ENCODE measurements at places on chromosomes 11 and 22.

- DNase-seq: no peak
These were observed 7.8 kb downstream of the KIRREL3 start for GRCh38 chr11:126992804-126993111.

DNA sequence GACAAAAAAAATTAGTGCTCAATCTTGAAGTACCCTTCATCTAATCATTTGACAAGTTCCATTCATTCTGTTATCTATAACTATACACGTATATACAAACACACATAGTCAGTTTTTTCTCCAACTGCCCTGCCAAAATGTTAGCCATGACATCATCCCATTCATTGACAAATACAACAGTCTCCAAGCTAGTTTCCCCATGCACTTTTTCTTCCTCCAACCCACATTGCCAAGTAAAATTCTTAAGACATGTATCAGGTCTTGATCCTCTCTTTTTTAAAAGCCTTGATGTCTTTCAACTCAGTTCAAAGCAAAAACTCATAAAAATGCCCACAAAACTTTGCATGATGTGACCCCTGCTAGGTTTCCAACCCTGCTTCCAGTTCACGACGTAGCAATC lies 58.1 kb downstream of the DDI1 start:
- DNase-seq: no peak

- DNase-seq: no peak
These were observed 24.8 kb downstream of the APOL1 start for GRCh38 chr22:36277482-36278291.

GRCh38 chr22:44363013-44363979 lies 50.5 kb upstream of the SHISAL1 start:
- no peak for DNase-seq

DNA sequence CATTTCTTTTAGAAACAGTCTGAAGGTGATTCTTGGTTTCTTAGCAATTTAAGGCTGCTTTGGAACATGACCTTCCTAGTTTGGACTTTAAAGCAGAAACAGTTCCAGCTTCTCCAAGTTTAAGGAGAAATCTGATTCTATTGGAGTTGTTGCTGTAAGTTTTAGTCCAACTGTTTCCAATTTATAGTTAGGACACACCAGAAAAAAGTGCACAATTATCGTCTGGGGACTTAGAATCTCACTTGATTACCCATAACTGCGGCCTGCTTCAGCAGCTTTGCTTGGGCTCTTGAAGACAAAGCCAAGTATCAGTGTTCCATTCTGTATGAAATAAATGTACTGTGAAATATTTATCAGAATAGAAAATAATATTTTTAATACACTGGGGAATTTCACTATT lies 246.6 kb downstream of the TMEM135 start:
- no peak for DNase-seq

DNA sequence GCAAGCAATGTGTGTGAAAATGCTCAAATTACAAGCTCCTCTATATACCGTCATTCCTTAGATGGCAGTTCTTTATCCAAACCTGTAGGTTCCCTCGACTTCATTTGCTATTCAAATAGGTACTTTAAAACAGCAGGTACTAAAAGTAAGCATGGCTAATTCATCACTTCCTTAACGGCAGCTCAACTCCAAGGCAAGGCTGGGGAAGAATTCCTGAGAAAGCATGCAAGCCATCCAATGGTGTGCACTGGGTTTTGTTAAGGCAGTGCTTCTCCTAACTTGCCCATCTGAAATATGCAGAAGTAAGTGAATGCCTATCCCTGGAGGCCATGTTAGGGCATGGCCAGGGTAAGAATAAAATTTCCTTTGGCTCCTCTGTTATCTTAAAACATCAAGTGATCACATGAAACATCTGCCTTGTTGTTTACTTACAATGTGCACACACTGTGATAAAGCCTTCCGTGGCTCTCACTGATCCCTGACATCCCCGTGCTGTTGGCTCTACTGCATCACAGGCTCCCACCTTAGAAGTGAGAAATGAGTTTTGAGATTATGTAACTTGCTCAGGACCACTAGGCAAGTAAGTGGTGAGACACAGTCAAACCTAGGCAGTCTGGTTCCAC lies 52.1 kb downstream of the SMCO4 start:
- DNase-seq: no peak

GRCh38 chr22:49051491-49052022 lies 776.1 kb downstream of the BRD1 start:
- no peak for DNase-seq

DNA sequence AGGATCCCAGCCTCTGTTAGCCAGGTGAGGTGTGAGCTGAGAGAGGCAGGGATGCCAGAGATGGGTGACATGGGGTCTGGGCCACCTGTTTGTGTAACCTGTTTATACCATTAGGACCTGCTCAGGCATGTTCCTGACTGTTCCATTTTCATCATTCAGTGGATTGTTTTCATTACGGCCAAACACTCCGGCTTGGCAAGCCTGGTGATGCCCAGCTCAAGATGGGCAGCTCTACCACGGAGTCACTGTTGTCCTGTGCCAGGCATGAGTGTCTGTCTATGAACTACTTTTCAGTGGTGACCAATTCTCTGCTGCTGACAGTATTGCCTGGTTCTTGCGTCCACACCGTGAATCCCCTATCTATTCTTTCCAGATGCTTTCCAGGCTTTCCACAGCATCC lies 71.5 kb upstream of the SLC22A12 start:
- no peak for DNase-seq

GRCh38 chr11:89490981-89491690 lies at the start of gene NOX4:
NOX4 (minus strand) TSS chr11:89491375; CDS start chr11:89491246, 129 bp downstream.
- no peak for DNase-seq

- DNase-seq: no peak
These were observed 626 bp downstream of the TRIM22 start for GRCh38 chr11:5690216-5690615.

DNA sequence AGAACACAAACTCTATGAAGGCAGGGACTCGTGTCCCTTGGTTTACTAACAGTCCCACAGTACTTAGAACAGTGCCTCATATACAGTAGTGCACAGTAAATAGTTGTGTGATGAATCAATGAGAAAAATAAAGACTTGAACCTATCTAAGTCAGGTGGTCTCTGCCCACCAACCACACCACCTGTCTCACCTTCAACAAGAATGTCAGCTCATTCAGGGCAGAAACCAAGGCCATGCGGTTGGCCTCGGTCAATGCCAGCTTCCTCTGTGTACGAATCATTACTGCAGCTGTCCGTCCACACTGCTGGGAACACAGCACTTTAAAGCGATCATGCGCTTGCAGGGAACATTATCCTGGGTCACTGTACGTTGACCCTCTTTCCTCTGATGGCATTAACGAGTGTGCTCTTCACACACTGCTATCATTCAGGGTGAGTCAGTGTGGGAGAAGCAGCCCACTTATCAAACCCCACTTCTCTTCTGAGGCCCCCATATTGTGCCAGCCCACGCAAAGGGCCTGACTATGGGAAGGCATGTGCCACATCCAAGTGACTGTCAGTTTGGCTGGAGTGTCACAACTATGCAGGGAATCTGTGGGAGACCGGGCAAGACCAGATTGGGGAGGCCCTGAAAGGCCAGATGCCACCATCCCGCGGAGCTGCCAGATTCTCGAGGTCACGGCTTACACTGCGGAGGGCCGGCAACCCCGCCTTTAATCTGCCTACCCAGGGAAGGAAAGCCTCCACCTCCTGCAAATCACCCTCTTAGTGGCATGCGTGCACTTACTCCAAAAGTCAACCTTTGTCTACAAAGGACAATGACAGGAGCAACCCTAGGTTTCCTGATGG lies 36.1 kb downstream of the LARGE1 start:
- no peak for DNase-seq

GRCh38 chr11:94128291-94128745 lies 323 bp upstream of the PANX1 start:
- no peak for DNase-seq

DNA sequence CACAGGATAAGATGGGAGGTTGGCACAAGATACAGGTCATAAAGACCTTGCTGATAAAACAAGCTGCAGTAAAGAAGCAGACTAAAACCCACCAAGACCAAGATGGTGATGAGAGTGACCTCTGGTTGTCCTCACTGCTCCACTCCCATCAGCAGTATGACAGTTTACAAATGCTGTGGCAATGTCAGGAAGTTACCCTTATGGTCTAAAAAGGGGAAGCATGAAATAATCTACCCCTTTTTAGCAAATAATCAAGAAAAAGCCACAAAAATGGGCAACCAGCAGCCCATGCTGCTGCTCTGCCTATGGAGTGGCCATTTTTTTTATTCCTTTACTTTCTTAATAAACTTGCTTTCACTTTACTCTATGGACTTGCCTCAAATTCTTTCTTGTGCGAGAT lies 8.7 kb upstream of the PIWIL4 start:
- DNase-seq: no peak

- DNase-seq: no peak
These were observed 15.0 kb downstream of the POU2F3 start for GRCh38 chr11:120254788-120255518.

DNA sequence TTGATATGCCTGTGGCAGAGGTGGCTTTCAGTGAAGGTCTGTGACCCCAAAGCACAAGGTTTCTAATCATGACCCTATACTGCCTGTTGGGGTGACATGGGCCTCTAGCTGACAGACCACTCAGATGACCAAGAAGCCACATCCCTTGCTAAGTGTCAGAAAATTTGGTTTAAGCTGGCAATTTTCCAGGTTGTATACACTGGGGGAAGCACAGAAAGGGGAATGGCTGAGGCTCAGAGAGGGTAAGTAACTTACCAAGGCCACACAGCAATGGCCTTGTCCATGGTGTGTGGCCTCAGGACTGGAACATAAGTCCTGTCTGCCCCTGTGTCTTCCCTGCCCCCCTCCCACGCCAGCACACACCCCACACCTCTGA lies 66.9 kb upstream of the PRDM11 start:
- no peak for DNase-seq

GRCh38 chr22:44727709-44728108 lies 24.7 kb upstream of the ARHGAP8 start:
- no peak for DNase-seq

DNA sequence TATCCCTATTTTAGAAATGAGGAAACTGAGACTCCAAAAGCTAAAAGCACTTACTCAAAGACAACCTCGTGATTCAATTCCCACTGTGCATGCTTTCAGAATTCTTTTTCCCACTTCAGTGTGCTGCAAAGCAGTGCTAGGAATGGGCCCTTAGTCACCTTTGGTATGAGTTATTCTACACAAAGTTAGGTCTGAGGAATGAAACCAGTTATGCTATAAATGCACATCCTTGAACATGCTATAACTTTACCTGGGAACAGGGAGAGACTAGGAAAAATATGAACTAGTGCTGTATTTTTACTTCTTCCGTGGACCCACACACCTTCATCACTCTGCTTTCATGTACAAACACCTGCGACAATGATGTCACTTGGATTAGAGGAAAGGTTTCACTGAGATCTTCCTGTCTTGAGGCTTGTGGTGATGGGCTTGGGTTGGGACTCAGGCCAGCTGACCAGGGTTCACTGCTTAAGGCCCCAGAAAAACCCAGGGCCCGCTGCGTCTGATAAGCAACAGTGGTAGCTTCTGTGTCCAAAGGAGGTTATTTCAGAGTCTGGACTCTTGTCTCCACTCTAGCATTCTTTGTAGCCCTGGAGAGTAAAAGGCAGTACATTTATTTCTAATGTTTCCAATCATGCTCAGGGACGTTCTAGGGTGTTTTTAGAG lies 81.6 kb downstream of the ZC3H12C start:
- no peak for DNase-seq

DNA sequence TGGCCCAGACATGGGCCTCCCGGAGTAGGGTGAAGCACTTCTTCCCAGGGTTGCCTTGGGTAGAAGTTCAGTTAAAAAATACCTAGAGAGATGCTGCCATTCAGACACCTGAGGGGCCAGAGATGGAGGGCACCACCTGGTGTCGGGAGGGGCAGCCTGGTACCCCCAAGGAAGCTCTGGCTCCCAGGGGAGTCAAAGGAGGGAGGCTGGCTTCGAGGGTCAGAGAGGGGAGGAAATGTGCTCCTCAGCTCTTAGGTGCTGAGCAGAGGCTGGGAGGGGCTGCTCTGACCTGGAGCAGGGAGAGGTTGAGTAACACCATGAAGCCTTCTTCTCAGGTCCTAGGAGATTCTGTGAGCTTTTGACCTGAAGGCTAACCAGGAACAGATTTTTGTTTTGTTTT lies 1.1 kb downstream of the USP35 start:
- DNase-seq: no peak

DNA sequence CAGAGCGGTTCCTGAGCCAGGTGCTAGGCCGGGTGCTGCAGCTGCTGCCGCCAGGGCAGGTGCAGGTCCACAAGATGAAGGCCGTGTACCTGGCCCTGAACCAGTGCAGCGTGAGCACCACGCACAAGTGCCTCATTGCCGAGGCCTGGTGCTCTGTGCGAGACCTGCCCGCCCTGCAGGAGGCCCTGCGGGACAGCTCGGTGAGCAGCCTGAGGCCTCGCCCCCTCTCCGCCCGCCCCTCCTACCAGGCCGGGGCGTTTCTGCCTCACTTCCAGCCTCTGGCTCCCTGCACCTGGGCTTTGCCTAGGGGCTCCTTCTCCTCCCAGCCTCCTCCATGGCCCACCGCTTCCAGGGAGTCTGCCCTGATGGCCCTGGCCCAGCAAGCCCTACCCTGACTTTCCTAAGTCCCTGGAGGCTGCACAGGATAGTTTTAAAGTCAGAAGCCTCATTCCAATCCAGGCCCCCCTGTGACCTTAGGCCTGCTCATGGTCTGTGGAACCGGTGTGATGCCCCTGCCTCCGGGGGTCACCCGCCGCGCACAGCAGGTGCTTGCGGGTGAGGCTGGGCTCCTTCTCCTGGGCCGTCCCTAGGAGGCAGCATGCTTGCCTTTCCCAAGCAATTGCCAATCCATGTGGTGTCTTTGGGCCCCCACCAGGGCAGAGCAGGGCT lies 5.5 kb downstream of the TCIRG1 start:
- no peak for DNase-seq

- DNase-seq: no peak
These were observed 4.2 kb downstream of the CAPN1 start for GRCh38 chr11:65185869-65186341.

GRCh38 chr11:20623252-20623651 lies 23.8 kb downstream of the SLC6A5 start:
- no peak for DNase-seq

DNA sequence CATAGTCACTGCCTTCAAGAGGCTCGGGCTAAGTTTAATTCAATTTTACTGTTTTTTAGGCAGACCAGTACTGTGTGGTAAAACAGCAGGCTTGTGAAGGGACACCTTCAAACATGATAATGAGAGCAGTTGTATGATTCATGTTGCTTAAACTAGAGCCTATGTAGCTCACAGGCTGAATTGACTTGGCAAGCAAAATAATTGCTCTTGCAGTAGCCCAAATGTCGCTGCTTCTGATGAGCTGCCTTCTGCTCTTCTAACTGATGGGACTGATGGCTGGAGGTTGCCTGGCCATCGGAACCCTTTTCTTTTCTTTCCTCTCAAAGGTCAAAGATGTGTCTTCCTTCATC lies 137.6 kb downstream of the MAML2 start:
- no peak for DNase-seq

DNA sequence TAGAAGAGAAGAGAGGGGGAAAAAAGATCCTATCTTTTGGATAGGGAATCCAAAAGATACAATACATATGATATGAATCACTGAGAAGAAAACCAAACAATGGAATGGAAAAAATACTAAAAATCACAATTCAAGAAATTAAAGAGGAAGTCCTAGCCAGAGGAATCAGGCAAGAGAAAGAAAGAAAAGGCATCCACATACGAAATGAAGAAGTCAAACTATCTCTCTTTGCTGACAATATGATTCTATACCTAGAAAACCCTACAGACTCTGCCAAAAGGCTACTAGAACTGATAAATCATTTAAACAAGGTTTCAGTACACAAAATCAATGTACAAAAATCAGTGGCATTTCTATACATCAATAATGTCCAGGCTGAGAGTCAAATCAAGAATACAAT lies 91.4 kb downstream of the EFCAB6 start:
- no peak for DNase-seq

- no peak for DNase-seq
These were observed 62.0 kb downstream of the FDX1 start for GRCh38 chr11:110491577-110492320.
